ENCODE measurements at places on chromosomes 3 and 15.

DNA sequence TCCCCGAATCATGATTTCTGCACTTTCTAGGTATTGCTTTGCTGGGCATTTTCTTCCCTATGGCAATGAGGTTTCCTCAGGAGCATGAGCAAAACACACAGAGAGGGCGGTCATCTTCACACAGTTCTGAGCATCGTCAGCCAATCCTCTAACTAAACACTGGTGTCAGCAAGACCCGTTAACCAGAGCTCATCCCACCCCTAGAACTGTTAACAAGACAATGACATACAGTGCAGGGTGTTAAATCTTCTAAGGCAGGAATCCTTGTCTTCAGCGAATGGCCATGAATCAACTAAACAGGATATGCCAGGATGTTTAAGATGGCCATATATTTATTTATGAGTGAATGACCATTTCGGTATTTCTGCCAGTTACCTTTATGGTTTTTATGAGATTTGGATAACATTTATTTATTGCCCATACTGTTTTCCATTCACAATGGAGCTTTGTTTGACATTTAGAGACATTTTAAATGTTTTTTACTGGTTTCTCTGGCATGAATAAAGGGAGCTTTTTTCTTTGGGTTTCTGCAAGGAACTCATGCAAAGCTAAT, 411.5 kb upstream of the PROK2 start:
- no peak for DNase-seq

- peak; percentile 26 for DNase-seq
These were observed 92.4 kb downstream of the GPR156 start for GRCh38 chr3:120192579-120192978.

DNA sequence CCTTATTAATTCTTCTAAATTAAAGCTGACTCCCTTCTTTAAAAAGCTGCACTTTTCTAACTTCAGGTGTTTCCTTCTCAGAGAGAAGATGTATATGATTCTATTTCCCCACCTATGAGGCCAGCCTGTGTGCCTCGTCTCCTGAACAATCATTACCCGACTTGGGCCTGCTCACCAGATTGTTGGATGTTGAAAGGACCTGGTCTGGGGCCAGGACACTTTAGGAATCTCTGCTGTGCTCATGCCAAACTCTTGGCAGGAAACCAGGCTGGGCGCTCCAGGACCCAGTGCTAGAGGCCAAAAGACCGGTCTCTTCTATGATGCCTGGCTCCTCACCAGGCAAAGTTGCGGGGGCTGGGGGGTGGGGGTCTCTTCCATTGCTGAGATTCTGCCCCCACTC, 16.9 kb upstream of the LRRC31 start:
- no peak for DNase-seq

- no peak for DNase-seq
These were observed 68.0 kb downstream of the TMEM108 start for GRCh38 chr3:133106169-133106568.

GRCh38 chr3:105365391-105366325, 1.1 kb upstream of the ALCAM start:
- DNase-seq = peak; percentile 72

DNA sequence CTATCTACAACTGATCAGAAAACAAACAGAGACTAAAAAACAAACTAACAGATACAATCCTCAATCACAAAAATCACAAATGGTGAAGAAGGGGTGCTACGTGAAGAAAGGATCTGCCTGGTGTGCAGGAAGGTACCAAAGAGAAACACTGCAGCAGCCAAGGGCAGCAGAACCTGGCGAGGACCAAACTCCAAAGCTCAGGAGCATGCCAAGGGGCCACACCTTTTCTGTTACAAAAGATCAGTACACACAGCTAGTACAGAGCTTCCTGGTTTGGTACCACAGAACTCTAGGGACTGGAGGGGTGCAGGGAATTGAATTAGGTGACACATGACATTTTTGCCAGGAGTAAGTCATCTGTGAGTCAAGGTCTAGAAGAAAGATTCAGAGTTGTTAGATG, 107.4 kb upstream of the GRM7 start:
- DNase-seq = no peak

GRCh38 chr3:139629033-139629432, 48.7 kb downstream of the NMNAT3 start:
- DNase-seq = peak; percentile 14

- no peak for DNase-seq
These were observed 8.2 kb upstream of the SENP7 start for GRCh38 chr3:101521211-101521701.

- DNase-seq = no peak
These were observed 2.0 kb upstream of the GANC start for GRCh38 chr15:42270996-42271395.

- DNase-seq = peak; percentile 69
These were observed 37.1 kb upstream of the ARNT2 start for GRCh38 chr15:80367094-80367493.
